GM12891 (cell line): ENCODE measurements at places on chromosomes 12 and 14.

DNA sequence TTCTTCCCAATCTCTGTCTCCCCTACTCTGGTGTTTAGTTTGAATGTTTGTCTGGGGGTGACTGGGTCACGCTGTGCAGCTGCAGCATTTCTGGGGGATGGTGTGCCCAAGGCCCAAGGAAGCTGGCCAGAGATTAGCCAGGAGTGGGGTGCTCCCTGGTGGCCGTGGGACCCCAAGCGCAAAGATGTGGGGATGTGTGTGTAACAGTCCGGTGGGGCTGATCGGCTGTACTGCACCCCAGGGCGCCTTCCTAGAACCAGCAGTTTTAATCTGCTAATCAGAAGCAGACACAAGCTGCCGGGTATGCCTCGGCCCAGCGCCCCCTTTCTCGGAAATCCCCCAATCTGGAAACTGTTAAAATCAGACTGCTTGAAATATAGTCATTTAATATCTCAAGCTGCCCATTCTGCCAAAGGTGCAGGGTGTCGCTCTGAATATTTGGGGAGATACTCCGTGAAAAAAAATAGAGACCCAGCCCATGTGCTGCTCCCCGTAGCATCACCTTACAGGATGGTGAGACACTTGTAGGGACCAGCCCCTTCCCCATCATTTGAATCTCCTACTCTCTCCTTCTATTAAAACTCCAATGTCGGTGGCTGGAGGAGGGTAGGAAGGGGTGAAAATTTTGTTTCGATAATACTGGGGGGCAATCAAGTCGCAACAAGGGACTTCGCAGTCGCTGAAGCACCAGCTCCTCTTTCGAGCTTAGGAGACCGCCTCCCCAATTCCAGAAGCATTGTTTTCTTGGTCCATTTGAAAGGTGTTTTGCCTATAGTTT lies 4.3 kb downstream of the HOXC9 start:
- no peak for DNase-seq

- DNase-seq, result no peak
These were observed 54.7 kb downstream of the ASCL1 start for GRCh38 chr12:103011974-103012763.

DNA sequence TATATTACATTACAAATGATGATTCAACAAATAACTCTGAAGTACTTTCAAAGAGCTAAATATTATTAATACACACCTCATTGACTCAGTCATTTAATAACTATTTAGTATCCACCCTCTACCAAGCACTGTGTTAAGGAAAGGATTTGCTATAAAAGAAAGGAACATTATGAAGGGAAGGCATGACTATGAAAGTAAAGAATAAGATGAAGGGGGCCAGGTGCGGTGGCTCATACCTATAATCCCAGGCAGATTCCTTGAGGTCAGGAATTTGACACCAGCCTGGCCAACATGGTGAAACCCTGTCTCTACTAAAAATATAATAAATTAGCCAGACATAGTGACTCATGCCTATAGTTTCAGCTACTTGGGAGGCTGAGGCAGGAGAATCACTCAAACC lies 107.9 kb downstream of the PLCZ1 start:
- no peak for DNase-seq

DNA sequence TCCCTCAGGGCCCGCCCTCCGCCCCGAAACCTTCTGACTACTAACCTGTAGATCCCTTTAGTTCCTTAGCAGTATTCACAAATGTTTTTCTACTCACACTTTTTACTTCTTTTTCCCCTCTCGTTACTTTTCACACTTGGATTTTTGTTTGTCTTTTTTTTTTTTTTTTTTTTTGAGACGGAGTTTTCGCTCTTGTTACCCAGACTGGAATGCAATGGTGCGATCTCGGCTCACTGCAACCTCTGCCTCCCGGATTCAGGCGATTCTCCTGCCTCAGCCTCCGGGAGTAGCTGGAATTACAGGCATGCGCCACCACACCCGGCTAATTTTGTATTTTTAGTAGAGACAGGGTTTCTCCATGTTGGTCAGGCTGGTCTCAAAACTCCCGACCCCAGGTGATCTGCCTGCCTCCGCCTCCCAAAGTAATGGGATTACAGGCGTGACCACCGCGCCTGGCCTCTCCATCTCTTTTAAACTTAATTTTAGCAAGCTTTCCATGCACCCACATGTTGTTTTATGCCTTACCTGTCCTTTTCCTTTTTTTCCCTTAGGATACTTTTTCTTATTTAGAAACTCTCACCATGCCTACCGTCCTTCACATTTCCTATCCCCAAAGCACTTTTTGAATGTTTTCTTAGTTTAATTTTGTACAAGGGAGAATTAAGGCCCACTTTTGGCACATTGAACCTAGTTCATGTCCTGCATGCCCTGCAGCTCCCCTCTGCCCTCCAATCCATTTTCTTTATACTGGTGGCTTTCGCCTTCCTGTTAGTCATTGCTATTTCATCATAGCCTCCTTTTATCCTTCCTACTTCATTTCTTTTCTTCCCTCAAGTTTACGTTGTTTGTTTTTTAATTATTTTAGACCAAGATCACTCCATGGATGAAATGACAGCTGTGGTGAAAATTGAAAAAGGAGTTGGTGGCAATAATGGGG lies 1.1 kb downstream of the SP1 start:
- DNase-seq, result no peak

DNA sequence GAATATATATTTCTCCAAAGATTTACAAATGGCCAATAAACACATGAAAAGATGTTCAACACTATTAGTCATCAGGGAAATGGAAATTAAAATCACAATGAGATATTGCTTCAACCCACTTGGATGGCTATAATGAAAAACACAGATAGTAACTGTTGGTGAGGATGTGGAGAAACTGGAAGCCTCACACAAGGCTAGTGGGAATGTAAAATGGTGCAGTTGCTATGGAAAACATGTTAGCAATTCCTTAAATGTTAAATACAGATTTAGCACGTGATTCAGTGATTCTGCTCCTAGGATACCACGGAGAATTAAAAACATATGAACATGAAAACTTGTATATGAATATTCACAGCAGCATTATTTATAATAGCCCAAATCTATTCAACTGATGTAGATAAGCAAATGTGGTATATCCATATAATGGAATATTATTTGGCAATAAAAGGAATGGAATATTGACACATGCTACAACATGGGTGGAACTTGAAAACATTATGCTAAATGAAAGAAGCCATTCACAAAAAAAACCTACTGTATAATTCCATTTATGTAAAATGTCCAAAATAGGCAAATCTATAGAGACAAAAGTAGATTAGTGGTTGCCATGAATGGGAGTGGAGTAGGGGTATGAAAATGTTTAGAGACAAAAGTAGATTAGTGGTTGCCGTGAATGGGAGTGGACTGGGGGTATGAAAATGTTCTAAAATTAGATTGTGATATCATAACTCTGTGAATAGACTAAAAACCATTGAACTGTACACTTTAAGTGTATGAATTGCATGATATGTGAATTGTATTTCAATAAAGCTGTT lies 227.1 kb upstream of the DDHD1 start:
- DNase-seq, result no peak

GRCh38 chr14:32567543-32568384 lies 238.7 kb downstream of the AKAP6 start:
- no peak for DNase-seq

GRCh38 chr12:85029456-85029855 lies 6.6 kb downstream of the TSPAN19 start:
- no peak for DNase-seq

DNA sequence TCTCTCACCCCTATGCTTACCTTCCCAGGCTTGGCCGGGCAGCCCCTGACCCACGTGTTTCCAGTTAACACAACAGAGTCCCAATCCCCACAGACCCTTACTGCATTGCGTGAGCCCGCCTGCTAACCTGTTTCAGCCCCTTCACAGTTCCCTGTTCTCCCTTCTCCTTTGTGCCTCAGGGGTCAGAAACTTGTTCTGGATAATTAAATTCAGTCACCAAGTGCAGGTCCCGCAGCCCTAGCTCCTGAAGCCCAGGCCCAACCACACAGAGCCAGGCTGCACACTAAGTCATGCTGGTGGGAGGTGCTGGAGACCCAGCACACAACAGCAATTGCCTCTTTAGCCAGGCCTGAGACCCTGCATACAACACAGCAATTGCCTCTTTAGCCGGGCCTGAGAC lies 9.6 kb downstream of the ISM2 start:
- DNase-seq, result no peak

GRCh38 chr12:106581543-106582248 lies 1.1 kb upstream of the RFX4 start:
- DNase-seq, result peak; percentile 20

DNA sequence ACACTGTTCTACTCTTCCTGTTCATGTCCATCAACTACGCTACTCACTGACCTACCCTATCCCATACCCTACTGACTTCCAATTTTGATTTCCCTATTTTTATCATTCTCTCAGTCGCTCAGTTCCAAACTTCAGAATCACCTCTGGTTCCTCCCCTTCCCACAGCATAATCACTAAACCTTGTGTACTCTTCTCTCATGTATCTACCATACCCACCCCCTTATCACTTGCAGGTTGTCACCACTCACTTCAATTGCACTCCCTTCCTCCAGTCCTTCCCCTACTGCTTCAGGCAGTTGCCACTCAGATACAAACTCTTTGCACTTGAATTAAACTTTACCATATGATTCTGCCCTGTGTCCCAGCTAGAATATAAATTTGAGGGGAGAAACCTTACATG lies 6.3 kb downstream of the RACGAP1 start:
- DNase-seq, result no peak

DNA sequence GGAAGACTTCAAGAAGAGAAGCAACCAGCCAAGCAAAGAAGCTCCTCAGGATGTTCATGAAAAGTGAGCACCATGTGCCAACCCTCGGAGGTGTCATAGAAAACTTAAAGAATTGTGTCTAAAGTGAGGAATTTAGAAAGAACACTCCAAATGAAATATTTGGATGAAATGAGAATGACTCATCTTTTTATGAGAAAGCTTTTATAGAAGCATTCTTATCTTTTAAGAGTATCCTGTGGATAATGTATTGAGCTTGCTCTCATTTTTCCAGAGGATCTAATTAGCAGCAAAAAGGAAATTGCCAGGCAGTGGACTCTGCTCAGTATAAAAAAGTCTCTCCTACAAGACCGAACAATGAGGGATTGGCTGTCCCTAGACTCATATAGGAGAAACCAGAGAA lies 454.9 kb downstream of the LRIG3 start:
- DNase-seq, result no peak

DNA sequence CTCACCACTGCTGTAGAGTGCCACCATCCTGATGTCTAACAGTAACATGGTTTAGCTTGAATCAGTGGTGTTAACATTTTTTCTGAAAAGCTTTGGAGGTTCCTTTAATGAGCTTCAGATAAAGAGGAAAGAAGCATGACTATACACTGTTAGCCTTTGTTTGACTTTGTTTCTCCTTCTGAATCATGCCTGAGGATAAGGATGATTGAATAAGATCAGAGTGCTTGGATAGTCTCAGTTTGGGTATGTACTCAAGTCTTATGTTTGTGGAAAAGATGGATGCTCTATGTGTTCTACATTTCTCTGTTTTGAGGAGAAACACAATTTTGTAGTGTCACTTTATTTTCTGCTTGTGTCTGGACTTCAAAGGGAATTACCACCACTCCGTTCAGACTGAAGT lies 42.0 kb downstream of the GPATCH2L start:
- no peak for DNase-seq

DNA sequence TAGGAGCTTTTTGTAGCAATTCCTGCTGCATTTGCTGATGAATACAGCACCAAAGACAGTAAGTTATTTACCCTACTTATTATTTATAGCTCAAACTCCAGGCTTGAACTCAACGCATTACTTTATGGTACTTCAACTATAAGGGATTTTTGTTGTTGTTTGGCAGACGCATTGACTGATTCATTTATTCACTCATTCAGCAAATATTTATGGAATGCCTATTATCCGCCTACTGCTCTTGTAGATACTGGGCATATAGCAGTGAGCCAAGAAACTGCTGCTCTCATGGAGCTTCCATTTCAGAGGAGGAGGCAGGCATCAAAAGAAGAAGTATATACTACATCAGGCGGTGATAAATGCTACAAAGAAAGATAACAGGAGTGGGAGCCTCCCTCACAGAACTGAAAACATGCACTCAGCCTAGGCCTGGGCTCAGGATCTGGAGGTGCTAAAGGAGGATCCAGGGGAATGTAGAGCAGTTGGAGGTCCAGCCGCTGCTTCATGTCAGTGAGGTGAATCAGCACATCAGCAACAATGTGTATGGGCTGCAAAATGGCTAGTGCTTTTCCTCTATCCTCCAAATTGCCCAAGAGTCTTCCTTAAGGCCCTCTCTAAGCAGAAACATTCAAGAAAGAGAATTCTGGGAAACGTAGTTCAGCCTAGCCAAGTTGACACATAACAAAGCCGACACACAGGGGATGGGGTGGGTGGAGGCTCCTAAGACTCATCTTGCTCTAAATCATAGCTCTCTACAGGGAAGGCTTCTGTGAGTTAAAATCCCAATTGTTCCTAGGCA lies 157.5 kb downstream of the NRXN3 start:
- DNase-seq, result no peak

DNA sequence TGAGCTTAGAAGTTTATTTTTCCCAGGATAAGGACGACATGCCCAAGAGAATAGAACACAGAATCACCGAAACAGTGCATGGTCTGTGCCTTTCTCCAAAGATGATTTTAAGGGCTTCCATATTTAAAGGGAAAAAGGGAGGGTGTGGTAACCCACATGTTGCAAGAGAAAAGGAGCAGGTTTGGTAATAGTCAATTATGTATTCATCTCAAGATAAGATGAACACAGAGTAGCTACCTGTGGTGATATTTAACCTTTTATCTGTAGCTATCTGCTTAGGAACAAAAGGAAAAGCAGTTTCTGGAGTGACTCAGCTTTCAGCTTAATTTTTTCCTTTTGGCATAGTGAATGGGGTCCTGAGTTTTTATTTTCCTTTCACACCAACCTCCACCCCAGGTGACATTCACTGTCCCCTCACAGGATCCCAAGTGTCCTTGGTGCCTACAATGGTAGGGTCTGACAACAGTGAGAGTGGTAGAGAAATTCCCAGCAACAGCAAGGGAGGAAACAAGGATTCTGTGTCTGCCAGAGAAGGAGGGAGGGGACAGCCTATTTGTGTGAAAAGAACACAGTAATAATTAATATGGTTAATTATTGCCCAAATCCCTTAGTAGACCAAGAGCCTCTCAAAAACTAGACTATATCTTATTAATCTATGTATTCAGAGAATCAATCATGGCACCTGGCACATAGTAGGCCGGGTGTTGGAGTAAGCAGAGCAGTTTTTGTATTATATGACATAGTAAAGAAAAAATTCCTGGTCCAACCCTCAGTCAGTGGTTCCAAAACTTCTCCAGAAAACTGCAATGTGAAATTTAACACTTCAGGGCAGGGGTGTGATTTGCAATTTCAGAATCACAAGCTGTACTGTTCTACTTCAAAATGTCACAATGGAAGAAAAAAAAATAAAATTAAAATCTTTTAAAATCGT lies 154.5 kb downstream of the PHLDA1 start:
- DNase-seq, result no peak

- DNase-seq, result no peak
These were observed 365 bp upstream of the CCDC88C start for GRCh38 chr14:91417983-91418386.

DNA sequence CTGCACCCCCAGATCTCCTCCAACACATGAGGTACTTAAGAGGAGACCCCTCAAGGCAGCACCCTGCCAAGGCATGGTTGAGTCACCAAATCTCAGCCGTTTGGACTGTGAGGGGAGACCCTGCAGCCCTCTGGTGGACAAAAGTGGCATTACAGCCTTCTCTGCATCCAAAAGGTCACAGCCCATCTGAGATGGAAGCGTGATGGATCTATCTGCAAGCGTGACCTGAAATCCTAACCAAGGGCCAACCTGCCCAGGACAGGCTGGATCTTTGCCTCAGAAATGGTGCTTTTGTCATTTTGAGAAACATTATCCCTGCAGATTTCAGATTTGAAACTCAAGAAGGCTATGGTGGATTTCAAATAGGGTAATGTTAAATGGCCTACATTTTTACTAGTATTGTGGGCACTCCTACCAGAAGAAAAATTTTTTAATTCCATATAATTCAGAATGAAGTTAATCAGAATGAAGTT lies 23.7 kb upstream of the DHRS4 start:
- DNase-seq, result peak; percentile 77
